ENCODE measurements at places on chromosomes 6 and 20.

DNA sequence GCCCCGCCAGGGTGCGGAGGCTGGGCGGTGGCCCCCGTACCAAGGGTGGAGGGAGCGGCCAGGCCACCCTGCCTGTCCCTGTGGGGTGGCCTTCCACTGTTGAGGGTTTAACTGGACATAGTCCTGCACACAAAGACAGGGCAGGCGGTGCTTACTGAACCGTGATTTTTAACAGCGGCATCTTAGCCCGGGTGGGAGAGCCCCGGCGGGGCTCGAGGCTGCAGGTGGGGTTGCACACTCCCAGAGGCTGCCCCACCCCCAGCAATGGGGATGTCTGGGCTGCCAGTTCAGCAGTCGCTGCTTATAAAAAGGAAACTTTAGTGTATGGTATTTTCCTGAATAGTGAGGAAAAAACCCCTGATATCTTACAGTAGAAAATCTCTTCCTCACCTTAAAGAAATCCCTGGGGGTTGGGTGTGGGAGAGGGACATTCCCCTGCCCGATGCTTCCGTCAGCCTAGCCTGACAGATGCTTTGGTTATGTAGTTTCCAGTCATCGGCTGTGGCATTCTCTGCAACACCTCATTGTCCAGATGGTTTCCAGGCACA, 79.4 kb downstream of the IRF4 start:
- no peak for DNase-seq

DNA sequence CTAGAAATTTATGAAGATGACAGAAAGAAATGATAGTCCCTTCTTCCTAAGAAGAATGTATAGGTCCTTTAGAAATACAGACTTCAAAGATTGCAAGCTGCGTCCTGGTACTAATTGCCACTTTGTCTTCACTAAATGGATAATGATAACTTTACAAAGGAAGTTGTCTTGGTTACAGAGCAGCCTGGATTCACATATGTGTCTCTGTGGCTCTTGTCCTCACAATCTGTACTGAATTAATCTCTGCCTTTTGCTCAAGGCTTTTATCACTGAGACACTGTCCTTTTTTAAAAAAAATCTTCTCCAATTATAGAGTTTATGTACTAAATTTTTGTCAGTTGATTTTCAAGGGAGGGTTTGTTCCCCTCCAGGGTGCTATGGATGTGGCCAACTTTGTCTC, 17.5 kb upstream of the MRAP2 start:
- DNase-seq: no peak

GRCh38 chr6:52326540-52327364, 35.2 kb upstream of the PAQR8 start:
- no peak for DNase-seq

GRCh38 chr6:6497976-6498375, 90.5 kb upstream of the LY86 start:
- no peak for DNase-seq

- DNase-seq: no peak
Measured at GRCh38 chr6:106290954-106291353, 34.6 kb downstream of the ATG5 start.

DNA sequence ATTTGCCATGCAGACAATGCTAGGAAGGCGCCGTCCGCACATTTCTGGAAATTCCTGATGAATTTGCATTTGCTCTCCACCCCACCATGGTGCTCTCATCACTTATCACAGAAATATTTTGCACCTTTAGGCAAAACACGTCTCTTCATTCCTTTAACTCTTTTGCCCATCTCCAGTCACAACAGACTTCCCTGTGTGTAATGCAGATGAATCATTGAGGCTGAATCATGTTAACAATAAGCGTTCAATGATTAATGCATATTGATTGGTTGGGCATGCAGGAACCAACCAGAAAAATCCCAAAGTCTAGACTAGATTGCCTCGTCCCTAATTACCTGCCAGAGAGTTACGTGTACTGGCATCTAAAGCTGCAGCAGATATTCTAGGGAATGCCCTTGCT, 80.0 kb upstream of the ATXN1 start:
- no peak for DNase-seq

DNA sequence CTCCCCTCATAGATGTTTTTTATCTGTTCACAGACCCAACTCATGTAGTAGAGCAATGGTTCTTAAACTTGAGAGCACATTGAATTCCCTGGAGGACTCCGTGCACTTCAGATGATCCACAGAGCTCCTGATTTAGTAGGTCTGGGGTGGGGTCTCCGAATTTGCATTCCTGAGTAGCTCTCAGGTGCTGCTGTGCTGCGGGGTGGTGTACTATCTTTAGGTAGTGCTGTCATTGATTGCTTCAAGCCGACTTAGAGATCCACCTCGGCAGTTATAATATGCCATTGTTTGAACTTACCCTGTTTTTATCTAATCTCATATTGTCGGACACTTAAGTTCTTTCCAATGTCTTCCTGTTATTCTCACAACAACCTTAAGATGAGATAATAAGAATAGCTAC, 45.0 kb downstream of the BMP2 start:
- DNase-seq: no peak

- no peak for DNase-seq
Measured at GRCh38 chr6:125793280-125793679, 2.5 kb downstream of the NCOA7 start.

GRCh38 chr6:10550764-10551163, 29.6 kb downstream of the GCNT2 start:
- no peak for DNase-seq

- DNase-seq: no peak
Measured at GRCh38 chr20:40866056-40866455, 162.6 kb upstream of the TOP1 start.

DNA sequence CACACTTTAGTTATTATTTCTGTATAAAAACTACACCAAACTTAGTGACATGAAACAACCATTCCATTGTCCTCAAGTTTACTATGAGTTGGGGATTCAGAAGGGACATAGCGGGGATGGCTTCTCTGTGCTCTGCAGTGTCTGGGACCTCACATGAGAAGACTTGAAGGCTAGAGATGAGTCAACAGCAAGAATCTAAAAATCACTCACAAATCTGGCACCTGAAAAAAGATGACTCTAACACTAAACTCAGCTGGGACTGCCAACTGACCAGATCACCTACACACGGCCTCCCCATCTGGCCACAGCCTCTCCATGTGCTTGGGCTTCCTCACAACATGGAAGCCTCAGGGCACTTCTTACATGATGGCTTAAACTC, 63.0 kb upstream of the EYA2 start:
- no peak for DNase-seq

DNA sequence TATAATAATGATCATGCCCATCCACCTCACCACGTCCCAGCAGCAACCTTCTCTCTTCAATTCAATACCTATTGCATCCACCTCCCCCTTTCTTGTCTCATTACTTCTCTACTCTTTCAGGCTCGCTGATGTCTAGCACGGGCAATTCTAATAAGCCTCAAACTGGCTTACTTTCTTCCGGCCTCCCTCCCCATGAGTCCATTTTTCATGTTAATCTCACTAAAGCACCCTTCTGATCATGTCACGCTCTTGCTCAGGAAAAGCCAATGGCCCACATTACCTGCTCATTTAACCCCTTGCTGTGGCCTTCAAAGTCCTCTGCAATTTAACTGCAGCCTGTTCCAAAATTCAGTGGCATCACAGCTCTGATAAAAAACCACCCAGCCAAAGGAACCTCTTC, 105.1 kb downstream of the UTRN start:
- DNase-seq: no peak

DNA sequence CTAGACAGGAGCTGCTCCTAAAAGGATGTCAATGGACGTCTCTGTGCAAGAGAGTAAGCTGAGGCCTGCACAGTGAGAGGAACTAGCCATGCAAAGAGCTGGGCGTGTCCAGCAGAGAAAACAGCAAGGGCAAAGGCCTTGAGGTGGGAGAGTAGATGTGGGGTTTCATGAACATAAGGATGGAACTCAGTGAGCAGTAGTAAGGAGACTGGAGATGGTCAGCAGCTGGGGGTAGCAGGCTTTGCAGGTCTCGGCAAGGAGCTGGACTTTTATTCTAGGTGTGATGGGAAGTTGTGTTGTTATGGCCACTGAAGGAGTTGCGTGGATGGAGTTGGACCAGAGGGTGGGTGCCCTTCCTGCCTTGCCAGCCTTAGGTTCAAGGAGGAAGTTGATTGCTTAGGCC, 90.7 kb upstream of the SIRPA start:
- DNase-seq: no peak

GRCh38 chr6:127950566-127951145, 49.8 kb upstream of the THEMIS start:
- DNase-seq: no peak

DNA sequence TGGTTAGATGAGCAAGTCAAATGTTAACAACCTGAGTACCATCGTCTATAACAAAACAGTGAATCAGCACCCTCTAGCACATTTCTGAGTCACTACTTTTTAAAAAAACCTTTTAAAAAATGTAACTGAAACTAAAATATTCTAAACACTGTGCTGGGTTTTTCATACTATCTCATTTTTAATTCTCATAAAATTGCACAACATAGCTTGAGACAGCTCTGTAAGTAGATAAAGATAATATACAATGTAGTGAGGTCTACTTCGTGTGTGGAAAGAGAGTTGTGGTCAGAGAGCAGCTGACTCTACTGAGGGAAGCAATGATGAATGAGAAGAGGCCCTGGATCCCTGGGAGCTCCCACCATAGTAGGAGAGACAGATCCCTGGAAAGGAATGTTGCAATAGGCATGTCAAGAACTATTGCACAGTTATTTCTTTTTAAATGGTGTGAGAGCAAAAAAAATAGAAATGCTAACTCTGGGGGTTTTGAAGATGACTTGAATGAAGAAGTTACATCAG, 13.6 kb upstream of the CALHM6 start:
- DNase-seq: no peak

DNA sequence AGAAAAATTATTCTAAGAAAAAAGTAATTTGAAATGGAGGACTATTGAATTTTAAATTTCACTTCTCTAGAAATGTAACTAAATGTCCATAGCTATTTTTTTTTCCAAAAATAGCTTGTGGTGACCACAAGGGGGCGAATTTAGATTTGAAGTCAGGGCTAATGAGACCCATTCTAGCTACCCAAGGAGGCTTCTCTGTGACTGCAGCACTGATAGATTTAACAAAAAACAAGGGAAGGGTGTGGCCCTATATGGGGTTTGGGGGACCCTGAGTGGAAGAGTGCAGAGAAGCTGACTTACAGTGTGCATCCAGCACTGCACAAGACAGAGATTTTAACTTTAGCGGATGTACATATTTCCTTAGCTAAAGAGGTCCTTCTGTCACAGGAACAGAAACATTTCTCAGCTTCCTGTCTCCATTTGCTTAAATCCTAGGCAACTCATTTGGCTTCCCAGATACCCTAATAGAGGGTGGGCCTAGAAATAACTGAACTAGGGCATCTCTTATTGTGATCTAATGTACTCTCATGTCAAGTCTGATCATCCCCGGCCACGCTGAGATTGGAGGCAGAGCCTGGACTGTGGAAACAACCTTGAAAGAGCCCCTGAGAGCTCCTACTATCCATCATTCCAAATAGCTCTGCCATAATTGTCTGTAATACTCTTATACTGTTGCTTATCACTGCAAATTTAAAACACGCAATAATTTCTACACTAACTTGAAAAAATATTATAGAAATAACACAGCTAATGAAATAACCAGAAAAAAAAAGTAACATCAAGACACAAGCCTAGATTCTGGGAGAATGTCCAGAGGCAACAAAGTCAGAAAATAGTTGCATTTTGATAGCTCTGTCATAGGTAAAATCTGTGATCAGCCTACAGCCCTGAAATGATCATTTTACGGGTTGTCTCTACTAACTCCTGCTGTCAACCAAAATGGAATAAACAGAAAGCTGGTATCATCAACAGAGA, 93.6 kb downstream of the SNAP91 start:
- DNase-seq: no peak

DNA sequence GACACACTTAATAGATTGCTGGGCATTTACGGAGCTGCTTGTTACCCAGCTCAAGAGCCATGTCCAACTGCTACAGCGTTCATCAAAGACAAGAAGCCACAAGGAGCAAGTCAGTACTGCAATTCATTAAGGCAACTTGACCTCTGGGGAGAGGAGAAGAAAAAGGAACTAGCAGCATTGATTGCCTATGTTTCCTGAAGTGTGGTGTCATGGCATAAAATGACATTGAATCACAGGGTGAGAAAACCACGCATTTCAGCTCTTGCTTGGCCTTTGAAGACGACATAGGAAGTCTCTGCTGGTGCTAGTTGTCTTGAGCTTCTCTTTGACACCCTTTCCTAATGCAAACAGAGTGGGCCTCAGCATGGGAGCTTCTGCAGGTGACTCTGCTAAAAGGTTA, 139.1 kb downstream of the CDH26 start:
- DNase-seq: no peak

GRCh38 chr6:56691814-56692213, 49.1 kb upstream of the DST start:
- no peak for DNase-seq

DNA sequence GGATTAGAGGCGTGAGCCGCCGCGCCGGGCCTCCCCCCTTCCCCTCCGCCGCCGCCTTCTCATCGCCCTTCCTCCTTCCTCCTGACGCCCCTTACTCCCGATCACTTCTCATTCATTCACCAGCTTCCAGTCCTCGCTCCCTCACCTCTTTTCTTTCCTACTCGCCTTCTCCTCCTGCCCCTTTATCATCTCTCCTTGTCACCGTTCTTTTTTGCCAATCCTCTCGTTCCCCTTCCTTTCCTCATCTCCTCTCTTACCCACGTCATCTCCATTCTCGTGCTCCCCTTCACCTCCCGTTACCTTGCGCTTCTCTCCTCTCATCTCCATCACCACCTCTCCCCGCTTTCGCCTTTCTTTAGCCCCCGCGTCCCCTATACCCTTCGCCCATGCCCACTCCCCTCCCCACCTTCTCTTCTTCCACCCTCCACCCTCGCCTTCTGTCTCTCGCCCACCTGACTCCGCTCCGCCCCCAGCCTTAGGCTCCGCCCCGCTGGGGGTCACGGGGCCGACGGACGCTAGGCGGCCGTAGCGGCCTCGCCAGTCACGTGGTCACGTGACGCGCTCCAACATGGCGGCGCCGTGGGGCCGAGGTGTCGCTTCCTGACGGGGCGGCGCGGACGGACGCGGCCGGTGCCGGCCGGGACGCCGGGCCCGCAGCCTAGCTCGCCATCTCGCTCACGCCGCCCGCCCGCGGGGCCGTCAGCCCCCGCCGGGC, at the start of gene ARFGEF2:
TSS of gene ARFGEF2 (plus strand) at position 544 of the 715 bp plus-strand sequence. CDS start 179 bp downstream, outside the sequence.
- peak; percentile 87 for DNase-seq
